Activated CD4-positive, alpha-beta T cell treated with anti-CD3 and anti-CD28 coated beads for 36 hours (primary cell): ENCODE measurements at places on chromosomes 1 and 21. TPM values are rescaled to one million over a fixed set of nuclear protein-coding genes. Genes with fewer than 3 reads are reported as not detected.

- DNase-seq, result peak; percentile 90
Measured at GRCh38 chr21:34986561-34987500, 62.3 kb downstream of the RUNX1 start.

DNA sequence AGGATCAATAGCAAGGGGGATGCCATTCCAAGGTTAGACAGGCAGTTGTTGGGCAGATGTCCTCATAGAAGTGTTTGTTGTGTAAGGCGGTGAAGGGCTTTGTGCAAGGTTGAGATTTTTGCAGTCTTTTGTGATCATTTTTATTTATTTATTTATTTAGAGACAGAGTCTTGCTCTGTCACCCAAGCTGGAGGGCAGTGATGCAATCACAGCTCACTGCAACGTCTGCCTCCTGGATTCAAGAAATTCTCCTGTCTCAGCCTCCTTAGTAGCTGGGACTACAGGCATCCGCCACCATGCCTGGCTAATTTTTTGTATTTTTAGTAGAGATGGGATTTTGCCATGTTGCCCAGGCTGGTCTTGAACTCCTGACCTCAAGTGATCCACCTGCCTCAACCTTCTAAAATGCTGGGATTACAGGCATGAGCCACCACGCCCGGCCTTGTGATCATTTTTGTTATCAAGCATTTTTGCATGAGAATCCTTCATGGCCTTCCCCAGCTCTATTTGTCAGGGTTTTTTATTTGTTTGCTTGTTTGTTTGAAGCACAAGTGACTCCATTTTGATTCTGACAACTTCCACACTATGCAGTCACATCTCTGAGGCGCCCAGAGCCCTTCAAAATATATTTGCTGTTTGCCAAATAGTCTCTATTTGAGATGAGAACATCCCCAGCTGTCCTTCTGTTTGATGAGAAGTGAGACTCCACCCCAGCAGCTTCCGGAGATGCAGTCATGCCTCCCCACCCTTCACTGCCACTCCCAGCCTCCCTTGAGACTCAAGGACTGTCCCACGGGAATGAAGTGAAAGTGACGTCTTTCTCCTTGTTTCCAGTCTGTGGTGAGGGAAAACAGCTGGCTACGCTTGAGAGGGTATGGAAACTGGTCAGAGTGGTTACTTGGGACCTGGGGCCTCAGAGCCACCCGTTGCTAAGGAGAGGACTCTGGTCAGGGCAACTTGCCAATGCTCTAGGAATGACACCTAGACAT lies 38.0 kb downstream of the TMEM50B start:
- no peak for DNase-seq

DNA sequence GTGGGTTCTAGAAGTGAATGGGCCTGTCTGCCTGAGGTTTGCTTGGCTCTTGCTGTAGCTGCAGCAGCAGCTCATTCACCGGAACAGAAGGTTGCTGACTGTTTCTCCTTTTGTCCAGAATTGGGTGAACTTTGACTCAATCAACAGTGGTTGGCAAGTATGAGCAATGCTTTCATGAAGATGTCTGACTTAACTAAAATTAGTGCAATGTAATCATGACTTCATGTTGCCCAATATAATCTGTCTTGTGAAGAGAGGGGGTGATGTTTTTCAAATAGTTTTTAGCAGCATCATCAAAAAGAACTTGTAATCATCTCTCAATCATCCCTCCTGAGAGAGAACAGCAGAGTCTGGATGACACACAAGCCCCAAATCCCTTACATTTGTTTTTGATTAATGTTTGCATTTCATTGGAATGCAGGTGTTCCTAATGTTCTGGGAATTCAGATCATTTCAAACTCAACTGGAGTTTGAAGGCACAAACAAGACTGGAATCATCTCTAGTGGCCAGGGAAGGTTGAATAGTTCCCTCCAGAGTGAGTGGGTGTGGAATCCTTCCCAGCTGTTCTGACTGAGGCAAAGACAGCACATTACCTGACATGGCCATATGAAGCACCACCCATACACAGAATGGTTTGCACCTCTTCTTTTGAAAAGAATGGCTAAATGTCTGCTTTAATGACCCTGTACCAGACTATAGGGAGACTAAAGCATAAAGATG lies 82.9 kb downstream of the HLX start:
- DNase-seq, result no peak

PDE9A gene
- 7.3 TPM for total RNA-seq

DNA sequence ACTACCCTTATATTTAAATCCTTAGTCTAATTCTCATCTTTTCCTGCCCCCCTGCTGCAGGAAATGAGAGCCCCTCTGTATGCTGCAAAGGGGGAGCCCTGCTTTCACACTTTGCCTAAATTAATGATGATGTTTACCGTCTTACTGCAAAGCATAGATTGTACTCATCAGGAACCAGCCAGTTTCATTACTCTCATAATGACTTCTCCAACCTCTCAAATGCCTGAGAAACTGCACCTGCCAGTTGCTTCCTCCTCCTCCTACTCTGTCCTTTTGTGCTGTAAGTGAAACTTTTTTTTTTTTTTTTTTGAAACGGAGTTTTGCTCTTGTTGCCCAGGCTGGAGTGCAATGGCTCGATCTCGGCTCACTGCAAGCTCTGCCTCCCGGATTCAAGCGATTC lies 101.7 kb downstream of the ADSS2 start:
- DNase-seq, result peak; percentile 38

DNA sequence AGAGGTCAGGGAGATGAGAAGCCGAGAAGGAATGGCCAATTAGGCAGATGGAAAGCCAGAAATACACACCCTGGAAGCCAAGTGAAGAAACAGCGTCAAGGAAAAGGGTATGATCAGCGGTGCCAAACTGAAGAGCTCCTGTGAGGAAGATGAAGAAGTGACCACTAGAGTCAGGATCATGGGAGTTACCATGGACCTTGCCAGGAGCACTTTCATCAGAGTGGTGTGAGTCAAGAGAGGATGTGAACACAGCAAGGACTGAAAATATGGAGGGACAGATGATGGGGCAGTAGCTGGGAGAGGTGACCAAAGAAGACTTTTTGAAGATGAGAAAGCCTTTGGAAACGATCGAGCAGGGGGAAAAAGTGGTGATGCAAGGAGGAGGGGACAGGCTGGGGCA lies 50.4 kb downstream of the CD34 start:
- no peak for DNase-seq

DNAJC6 gene
- total RNA-seq, result 2.5 TPM

- DNase-seq, result no peak
Measured at GRCh38 chr21:31659286-31659535, 282 bp upstream of the SOD1 start.

- DNase-seq, result peak; percentile 52
Measured at GRCh38 chr1:41670217-41670957, 185.9 kb upstream of the EDN2 start.

DNA sequence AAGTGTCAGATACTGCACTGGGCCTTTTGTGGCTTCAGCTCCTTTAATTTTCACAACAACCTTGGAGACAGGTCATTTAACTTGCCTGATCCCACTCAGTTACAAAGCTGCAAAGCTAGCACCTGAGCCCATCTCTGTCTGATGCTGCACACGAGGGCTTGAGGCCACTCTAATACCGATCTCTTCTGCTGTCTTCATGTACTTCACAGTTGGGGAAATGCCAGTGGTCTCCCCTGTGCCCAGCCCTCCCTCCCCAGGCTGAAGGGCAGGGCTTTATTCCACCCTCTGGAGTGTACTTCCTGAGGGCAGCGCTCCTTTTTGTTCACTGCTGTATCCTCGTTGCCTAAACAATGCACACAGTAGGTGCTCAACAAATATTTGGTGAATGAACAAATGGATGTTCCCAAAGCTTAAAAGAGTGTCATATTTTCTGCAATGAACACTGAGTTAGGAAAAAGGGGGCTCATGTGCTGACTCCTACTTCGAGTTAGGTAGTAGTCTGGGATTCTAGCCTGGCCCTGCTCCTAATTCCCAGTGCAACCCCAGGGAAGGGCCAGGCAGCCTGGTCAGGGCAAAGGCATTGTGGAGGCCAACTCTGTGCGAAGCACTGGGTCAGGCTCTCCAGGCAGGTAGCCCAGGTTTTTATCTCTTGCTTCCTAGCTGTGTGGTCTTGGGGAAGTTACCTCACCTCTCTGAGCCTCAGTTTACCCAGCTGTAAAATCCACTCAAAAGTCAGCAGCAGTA lies 1.1 kb downstream of the TMCO4 start:
- DNase-seq, result no peak

- DNase-seq, result no peak
Measured at GRCh38 chr1:162966613-162967012, 102.5 kb upstream of the RGS4 start.

ETV3L gene
- total RNA-seq, result not detected

AVPR1B gene
- not detected for total RNA-seq

FCRLB gene
- not detected for total RNA-seq

- peak; percentile 35 for DNase-seq
Measured at GRCh38 chr1:31683997-31684396, 19.8 kb downstream of the COL16A1 start.

TEX35 gene
- total RNA-seq, result not detected

DNA sequence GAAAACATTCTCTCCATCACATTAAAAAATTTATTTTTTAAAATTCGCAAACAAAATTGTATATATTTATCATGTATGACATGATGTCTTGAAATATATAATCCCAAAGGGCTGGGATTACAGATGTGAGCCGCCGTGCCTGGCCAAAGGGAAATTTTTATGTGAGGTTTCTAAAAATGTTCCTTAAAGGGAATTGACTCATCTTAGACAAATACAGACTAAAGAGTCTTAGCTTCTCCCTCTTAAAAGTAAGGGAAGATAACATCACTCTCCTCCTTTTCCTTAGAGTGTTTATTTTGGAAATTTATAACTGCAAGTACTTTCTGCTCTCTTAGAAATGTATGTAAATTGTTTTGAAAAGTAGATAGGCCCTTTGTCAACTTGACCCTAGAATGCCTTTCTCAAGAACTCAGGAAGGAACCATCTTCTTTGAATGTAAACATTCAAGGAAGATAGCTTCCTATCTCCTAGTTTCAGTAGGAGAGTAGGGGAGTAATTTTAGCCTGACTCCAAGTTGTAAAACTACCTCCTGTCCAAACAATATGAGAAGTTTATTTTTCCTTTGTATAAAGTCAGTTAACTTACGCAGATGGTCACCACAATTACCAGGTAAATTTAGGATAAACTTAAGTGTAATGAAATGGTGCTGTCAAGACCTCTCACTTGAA lies 59.5 kb downstream of the C21orf91 start:
- no peak for DNase-seq

DNA sequence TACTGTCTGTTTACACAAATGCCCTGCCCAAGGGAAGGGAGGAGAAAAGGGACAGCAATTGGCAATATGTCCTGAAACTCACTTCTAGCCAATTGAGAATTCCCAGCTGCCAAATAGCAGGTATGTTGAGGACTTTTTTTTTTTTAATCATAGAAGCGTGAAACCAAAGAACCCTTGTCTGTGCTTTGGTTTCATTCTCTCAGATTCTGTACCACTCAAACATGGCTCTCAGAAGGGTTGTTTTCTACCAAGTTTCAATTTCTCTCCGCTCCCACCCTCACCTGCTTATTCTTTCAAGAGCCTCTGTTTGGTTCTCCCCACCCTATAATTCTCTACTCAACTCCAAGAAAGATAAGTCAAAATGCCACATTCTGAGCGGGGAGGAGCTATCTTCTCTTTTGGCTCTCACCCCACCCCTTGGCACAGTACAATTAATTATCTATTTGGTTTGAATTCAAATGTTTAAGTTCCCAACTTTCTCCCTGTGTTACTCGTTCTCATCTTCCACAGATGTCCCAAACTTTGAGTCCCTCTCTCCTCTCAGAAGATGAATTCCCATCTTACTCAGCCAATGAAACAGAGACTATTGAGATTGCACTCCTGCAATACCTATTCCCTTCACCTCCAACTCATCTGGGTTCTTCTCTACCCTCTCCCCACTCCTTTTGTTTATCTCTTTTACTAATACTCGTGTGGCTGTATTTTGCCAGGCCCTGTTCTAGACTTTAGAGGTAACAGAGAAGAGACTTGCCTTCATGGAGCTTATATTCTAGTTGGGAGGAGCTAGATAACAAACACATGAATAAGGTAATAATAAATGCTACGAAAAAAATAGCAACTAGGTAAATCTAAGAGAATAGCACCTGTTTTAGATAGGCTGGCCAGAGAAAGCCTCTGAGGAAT lies 3.9 kb upstream of the TP53BP2 start:
- no peak for DNase-seq

DNA sequence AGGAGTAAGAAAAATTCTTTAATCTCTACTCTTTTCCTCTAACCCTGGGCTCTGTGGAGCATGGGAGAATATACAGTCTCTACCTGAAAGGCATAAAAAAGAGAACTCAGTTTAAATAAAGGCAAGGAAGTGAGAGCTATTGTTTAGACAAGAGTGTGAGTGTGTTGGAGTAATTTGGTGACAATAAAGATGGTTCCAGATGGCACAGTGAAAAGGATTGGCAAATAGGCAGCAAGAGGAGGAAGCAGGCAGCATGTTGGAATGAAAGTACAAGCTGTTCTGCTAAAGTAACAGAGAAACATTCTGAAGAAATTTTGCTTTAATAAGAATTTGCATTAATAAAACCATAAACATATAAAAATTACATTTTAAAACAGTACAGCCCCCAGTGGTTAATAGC lies 163.4 kb downstream of the DNM3 start:
- DNase-seq, result no peak

GJA8 gene
- total RNA-seq, result not detected

TMEM167B gene
- total RNA-seq, result 28.4 TPM

NEGR1 gene
- total RNA-seq, result not detected

GRCh38 chr1:87706203-87706602 lies 377.5 kb downstream of the LMO4 start:
- DNase-seq, result no peak

DNA sequence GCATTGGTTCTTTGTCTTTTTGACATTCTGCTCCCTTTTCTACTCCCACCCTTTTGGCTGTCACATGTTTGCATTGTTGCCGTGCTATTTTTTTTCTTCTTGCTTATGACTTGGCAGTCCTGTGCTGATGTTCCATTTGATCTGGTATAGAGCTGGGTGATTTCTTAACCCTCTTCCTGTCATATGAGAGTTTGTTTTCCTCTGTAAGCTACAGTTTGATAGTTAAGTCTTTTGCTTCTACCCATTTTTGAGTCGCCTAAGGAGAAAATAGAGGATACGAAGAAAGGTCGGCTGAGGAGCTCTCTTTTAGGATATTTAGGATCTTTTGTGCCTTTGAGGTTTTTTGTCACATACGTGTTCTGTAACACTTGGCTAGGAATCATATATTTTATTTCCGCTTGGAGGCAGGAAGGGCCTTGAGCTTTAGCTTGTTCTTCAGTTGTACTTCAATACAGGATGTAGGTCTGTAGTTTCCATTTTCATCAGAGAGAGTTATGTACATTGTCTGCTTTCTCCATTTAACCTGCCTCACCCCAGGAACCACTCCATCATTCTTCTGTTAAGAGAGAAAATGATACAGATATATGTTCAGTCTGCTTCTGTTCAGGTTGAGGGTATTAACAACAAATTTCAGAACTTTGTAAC lies 150.7 kb downstream of the BACH1 start:
- DNase-seq, result peak; percentile 23
